PC-3 (cell line): ENCODE measurements at places on chromosomes 2 and 18. TPM values are rescaled to one million over a fixed set of nuclear protein-coding genes. Genes with fewer than 3 reads are reported as not detected.

DNA sequence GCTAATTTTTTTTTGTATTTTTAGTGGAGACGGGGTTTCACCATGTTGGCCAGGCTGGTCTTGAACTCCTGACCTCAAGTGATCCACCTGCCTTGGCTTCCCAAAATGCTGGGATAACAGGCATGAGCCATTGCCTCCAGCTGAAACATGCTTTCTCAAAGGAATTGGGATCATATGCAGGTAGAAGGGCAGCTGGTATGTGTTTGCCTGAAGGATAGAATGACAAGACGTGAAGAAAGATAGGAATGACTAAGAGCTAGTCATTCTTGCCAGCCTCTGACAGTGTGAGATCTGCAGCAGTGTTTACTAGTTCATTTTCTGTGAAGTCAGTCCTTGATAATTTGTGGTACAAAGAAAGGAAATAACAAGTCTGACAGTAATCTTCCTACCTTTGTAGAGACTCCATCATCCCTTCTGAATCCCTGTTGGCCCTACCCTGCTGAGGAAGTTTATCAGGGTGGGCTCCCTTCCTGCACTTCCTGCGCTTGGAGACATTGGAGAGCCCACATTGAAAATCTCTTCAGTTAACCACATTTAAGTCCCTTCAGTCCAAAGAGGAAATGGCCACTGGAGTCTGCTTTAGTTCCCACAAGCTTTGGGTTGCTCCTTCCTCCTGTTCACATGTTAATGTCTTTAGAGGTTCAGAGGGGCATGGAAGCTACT lies 14.7 kb downstream of the CFLAR start:
- DNase-seq = peak; percentile 88

DNA sequence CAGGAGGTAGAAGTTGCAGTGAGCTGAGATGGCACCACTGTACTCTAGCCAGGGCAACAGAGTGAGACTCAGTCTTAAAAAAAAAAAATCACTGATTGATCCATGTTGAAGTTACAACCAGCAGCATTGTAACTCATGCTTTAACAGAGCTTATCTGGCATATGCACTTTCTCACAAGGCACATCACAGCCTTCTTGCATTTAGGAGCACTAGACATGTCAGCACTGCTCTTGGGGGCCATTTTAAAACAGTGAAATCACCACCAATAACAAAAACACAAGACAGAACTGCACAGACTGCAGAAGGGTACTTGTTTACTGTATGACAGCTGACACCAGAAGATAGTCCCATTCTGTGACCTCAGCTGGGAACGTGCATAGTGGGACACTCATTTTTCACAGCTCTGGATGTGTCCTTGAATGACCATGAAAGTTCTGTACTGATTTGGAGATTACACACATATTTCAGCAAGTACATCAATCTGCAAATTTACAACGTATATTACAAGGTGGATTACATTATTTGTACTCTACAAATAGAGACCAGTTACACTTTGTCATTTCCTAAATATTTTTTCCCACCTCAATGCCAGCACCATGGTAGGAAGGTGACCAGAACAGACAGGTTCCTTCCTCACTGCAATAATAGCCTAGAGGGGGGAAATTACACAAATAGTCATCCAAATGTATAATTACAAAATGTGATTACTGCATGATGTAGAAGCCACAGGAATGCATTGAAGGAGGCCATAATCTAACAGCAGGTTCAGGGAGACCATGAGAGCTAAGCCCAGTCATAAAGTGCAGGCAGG lies 35.1 kb downstream of the CCBE1 start:
- DNase-seq = peak; percentile 88

DNA sequence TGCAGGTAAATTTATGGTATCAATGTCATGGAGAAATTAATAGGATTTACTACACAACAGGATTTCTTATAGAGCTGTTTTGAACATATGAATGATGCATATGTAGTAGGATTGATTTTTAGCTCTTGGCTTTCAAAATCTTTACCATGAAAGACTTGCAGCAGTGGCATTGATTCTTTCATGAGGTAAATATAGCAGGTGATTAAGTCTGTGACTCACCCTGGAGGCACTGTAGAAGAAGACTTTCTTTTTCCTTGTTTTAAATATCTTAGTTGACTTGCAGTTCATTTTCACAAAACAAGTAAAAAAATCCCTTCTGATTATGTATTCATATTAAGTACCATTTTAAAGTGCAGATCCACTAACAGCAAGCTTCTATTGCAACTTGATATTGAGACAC lies 463.0 kb downstream of the FBXO15 start:
- DNase-seq = peak; percentile 67

DNA sequence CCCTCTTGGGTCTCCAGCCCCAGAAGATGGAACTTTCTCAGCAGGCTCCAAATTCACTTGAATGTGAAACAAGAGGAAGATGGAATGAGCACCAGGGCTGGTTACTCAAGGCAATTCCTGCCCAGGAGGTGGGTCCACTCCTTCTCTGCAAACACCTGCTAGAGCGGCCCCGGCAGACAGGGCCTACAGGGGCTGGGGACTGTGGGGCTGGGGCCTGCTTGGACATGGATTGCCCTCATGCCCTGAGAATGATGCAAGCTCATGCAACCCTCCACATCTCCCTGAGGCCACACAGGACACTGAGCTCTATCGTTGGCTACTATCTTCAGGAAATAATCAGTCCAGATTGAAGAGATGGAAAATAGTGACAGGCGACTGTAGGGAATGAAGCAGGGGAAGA lies 39.1 kb downstream of the TFCP2L1 start:
- no peak for DNase-seq

ANTXR1 gene
- total RNA-seq = 31.1 and 31.2 TPM in 2 replicates

ANKRD44 gene
- total RNA-seq = 2.4 and 28.7 TPM in 2 replicates

GRCh38 chr2:121409388-121409787 lies 121.3 kb upstream of the RNU4ATAC start:
- DNase-seq = no peak
